ENCODE measurements at places on chromosomes 5 and 9.

- no peak for DNase-seq
Measured at GRCh38 chr5:167888393-167888792, 403.1 kb upstream of the WWC1 start.

GRCh38 chr5:19986031-19986619, 1.9 kb downstream of the CDH18 start:
- no peak for DNase-seq

DNA sequence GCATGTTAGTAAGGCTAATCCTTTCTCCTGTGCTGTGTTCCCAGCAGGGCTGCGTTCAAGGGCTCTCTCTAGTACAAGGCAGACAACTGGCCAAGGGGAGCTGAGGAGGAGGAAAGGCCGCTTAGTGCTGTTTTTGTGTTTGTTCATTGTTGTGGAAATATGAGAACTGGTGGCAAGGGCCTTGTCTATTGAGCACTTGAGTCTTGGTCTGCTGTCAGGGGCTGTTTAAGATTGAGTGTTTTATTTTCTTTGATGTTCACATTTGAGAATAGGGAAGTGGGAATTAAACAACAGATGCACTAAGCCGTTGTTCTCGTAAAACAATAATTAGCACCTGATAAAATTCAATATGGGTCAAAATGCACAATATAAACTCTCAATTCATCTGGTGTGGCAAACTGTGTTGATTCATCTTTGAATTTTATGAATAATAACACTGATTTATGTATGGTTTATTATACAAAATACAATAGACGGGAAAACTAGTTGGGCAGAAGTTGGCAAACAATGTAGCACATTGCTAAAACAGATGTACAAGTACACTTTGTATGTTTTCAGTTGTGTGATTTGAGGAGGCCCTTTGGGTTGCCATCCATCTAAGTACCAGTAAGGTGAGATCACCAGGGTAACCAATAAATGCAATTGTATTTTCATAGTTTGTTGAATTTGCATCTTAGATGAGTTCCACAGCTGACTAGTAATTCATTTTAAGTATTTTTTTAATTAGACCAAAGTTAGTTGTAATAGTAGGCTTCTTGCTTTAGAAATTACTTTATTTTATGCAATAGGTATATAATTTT, 97.6 kb upstream of the GRHPR start:
- DNase-seq: peak; percentile 27

GRCh38 chr9:132324425-132324824, 30.4 kb downstream of the SETX start:
- no peak for DNase-seq

DNA sequence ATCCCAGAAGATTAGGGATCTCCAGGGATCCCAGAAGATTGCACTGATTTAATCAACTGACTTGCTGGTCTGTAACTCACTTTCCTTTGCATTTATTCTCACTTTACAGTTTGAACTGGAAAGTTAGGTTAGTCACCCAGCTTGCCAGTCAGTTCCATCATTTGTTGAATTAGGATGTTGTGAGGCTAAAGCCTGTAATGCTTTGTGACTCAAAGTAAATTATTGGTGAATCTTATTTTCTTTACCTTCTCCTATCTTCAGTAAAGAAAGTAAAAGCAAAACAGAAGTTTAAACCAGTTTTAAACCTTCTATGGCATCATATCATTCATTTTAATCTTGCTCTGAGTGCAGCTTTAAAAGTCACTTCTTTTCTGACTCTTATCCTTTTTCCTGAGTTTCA, 85.8 kb downstream of the SLC44A1 start:
- no peak for DNase-seq

DNA sequence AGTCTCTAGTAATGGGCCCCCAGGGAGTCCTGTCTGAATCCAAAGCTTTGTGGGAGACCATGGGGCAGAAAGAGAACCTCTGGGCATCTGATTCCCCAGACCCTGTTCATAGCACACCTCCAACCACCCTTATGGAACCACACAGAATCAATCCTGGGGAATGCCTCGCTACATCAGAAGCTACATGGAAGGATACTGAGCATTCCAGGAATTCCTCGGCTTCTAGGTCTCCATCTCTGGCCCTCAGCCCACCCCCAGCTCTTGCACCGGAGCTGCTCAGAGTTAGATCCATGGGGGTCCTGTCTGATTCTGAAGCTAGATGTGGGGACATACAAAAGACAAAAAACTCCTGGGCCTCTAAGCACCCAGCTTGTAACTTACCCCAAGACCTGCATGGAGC, 28.4 kb downstream of the VCP start:
- no peak for DNase-seq

- no peak for DNase-seq
Measured at GRCh38 chr9:79962150-79962549, 390.4 kb downstream of the TLE4 start.
